Activated CD8-positive, alpha-beta memory T cell treated with anti-CD3 and anti-CD28 coated beads for 48 hours (primary cell): ENCODE measurements at places on chromosomes 6 and 20.

DNA sequence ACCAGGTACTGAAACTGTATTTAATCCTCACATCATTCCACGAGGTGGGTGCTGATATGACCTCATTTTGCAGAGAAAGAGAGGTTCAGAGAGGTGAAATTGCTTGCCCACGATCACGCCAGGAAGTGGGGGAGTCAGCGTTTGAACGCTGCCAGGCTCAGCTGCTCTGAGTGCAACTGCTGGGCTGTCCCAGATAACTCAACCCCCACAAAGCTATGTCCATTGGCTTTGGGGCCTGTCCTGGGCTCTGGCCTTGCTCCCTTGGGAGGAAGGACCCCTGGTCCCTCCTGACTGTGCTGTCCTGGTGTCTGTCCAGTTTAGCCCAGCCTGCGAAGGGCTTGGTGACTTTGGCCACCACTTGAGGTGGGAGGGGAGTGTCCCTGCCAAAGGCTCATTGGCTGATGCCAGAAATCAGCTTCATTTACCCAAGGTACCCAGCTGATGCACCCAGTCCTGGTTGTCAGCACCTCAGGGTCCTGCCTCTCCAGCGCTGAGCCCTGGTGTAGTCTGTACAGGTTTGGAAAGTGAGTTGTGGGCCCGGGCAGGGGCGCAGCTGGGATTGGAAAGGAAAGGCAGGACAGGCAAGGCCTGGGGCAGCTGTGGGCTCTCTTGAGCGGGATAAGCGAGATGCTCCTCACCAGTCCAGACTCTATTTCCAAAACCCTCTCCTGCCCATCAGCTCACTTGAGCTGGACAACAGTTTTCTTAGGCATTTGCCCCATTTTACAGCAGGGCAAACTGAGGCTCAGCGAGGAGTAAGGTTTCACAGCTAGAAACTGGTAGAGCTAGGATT, 38.5 kb downstream of the SUN5 start:
- DNase-seq, result no peak

DNA sequence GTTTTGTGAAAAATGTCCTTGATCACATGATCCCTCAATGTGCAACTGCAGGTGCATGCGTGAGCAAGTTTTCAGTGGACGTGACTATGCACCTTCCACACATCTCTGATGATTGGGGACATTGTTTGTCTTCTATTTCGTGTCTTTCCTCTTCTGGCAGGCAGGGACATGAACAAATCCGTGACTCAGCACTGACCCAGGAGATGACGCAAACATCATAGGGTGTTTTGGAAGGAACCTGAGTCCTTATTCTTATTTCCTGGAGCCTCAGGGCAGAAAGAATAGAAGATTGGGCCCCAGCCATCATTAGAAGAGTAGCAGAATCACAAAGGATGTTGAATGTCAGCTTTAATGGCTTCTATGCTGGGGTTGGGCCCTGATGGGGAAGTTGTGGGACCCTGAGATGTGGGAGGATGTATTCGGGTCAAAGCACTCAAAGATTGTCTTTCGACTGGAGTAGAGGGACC, 11.9 kb upstream of the SIRPD start:
- DNase-seq, result no peak

DNA sequence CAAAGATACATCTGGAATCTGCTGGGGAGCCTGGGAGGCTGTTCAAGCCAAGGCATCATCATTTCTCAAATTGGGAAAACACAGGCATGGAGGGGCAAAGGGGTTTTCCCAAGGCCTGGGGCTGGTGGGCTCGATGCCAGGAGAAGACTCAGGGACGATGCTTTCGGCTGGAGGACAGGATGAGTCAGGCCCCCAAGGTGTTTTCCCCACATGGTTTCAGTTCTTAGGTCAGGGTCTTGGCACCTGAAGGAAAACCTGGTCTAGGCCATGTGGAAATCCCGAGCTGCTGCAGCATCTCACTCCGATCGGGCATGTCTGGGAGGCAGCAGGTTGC, 348.1 kb downstream of the CDC5L start:
- no peak for DNase-seq

GRCh38 chr6:156421933-156422332, 355.2 kb upstream of the ARID1B start:
- no peak for DNase-seq

DNA sequence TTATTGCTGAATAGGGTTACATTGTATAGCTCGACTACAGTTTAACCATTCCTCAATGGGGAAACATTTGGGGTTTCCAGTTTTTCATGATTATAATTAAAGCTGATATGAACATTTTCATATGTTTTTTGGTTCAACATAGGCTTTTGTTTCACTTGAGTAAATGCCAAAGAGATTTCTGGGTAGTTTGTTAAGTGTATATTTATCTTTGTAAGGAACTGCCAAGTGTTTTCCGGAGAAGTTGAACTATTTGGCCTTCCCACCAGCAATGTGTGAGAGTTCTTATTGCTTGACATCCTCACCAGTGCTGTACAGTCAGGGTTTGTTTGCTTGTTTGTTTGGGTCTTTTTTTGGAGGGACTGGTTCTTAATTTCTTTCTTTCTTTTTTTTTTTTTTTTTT, 83.7 kb upstream of the RALY start:
- DNase-seq, result no peak

DNA sequence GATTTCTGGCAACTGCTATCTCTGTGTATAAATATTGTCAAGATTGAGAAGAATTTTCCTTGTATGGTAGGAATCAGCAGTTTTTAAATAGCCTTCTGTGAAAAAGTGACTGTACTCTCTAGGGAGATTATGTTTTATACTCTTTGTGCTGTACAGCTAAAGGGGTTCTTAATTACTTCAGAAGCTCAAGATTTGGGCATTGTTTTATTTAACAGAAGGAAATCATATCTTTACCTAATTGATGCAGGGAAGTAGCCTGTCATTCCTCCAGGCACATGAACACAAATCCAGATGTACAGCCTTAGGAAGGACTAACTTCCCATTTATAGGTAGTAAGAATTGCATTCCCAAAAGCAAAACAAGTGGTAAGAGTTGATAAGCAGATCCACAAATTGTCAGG, 1.3 kb downstream of the CALHM5 start:
- no peak for DNase-seq

GRCh38 chr6:38492031-38492430, 147.7 kb downstream of the BTBD9 start:
- DNase-seq, result no peak

DNA sequence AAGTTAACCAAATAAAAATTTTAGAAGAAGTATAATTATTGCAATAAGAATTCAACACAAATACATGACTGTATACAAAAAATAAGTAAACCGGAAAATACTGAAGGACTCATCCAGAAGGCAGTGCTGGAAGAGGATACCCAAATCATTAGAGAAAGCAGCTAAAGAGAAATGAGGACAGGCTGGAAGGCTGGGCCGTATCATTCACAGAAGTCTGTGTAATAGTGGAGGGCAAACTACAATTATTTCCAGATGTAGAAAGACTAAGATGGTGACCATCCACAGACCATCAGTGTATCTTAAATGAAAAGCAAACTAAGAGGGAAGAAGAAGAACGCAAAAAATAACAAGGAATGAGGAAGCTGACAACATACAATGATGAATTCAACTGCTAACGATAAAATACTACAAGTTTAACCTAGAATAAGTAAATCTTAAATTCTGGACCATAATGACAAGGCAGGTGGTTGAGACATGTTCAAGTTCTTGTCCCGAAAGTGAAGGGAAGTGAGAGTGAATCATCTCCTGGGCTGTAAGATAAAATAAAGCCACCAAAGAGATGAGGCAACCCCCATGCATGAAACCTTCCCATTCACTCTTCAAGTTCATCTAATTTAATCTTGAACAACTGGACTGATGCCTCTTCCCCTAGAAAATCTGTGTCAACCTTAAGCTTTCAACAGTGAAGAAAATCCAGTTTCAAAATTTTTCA, 71.5 kb downstream of the SLC23A2 start:
- DNase-seq, result no peak

DNA sequence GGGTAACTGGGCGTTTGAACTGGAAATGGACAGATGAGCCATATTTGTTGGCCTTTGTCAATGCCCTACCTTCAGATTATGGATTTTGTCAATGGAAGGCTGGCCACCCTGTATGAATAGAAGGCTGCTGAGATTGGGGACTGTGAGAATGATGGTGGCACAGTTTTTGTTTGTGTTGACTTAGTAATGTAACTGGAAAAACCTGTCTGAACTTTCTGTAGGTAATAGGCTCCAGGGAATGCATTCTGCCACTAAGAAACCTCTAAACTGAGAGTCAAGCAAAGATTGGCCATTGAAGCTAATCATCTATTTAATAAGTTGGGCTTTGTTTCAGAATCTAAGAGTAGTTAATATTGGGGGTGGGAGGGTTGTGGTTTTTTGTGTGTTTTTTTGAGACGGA, 97.5 kb downstream of the FOXO3 start:
- DNase-seq, result no peak

- DNase-seq, result no peak
Observed at GRCh38 chr6:135346747-135347146, 150.8 kb downstream of the AHI1 start.
